ENCODE measurements at places on chromosomes 16 and 17.

DNA sequence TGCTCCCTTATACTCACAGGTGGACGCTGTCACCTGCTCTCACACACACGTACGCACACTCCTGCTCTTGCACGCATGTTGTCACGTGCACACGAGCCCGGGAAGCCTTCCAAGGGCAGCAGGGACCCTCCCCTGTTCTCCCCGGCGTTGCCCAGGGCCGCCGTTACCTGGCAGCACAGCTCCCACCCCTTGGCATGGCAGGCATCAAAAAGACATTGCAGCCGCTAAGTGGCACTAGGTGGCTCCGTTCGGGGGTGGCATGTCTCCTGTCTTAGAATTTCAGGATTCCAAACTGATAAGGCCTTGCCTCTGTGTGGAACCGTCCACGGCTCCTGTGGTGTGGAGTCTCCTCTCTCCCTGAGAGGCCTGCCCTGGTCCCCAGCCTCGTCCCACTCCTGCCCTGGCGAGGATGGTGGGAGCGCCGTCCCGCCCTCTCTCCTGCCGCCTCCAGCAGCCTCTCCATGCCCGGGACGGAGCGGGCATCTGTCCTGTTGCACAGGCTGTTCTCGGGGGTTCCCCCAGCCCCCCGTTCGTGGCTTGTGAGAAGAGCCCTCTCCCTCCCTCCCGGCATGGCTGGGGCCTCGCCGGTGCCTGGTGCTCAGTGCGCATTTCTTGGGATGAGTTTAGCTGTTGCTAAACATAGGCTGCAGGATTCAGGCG lies 126.7 kb upstream of the GSE1 start:
- peak; percentile 39 for DNase-seq

DNA sequence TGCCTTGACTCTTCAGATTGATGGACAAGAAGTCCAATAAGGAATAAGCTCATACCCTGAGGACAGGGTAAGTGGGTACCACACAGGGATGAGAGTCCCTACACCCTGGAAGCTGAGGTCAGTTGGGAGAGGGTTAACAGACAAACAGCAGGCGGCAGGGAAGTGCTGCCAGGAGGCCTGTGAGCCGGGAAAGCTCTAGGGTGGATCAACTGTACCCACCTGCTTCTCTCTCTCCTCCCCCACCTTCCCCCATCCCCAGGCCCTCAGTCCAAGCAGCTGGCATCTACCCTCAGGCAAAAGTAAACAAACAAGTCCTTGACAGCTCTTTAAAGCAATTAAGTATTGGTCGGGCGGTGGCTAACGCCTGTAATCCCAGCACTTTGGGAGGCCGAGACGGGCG lies 20.7 kb upstream of the MYLK3 start:
- DNase-seq = peak; percentile 94

DNA sequence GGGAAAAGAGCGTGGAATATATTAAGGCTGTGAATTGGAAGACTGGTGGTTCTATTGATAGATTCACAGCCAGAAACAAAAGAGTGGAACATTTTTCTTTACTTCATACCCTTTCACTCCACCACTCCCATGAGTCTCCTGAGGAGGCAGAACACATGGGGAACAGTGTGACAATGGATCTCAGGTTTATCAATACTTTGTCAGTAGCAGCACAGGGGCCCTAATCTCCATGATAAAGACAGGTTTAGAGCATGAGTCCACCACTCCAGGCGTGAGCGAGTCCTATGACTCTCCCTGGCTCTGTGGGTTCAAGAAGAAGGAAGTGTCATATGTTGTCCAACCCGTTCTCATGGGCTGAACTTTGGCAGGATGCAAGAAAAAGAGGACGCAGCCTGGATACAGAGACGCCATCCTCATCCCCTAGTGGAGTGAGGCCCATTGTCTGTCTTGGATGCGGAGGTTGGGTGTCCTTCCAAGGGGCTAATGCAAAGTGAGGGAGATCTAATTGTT lies 361.2 kb downstream of the TMEM114 start:
- no peak for DNase-seq

- DNase-seq = no peak
These were observed 6.1 kb upstream of the EIF4A3 start for GRCh38 chr17:80153004-80153403.

DNA sequence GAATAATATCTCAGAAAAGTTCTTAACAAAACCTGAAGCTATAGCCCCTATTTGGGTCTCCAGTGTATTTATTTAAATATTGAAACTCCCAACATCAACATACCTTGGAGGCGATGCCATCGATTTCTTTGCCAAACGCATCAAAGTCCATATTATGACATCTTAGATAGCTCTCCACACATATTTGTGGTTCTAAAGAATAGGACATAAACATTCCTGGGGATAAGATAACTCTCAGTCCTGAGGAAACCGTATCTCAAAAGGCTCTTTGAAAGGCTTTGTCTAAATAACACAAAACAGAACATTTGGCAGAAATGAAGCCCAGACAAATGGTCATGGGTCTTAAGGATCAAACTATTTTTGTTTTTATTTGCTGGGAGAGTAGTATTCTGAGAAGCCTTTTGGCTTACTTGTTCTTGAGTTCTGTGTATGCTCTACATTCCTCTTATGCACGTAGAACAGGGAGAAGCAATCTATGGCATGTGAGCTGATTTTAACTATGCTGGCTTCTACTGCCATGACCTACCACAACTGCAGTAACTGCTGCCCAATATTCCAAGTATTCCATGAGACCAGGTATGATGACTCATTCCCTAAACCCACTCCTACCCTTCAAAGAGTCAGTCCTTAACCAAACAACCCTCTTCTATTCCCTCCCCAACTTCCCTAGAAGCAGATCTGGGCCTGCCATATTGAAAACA lies 279.0 kb upstream of the ZFHX3 start:
- no peak for DNase-seq

GRCh38 chr17:8894202-8894671 lies 26.8 kb upstream of the PIK3R6 start:
- no peak for DNase-seq

DNA sequence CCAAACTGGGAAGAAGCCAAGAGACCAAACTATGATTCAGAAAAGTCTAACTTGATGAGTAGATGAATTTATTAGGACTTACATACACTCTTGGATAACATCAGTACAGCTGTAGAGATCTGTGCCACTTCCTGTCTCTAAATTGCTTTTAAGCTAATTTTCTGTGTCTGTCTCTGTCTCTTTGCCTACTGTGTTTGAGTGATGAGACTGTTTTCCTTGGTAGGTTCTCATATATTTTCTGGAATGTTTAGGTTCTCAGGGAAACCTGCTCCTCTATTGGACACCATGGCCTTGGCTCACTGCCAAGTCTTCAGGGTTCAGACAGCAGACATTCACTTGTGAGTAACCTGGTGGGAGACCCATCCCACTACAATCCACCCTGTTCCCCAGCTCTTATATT lies 103.5 kb upstream of the KIF2B start:
- no peak for DNase-seq

GRCh38 chr16:46801428-46802049 lies 29.4 kb downstream of the C16orf87 start:
- DNase-seq = peak; percentile 21

- no peak for DNase-seq
These were observed 3.4 kb upstream of the ETV4 start for GRCh38 chr17:43549496-43549895.

- DNase-seq = no peak
These were observed 2.1 kb upstream of the UBB start for GRCh38 chr17:16378636-16379282.

DNA sequence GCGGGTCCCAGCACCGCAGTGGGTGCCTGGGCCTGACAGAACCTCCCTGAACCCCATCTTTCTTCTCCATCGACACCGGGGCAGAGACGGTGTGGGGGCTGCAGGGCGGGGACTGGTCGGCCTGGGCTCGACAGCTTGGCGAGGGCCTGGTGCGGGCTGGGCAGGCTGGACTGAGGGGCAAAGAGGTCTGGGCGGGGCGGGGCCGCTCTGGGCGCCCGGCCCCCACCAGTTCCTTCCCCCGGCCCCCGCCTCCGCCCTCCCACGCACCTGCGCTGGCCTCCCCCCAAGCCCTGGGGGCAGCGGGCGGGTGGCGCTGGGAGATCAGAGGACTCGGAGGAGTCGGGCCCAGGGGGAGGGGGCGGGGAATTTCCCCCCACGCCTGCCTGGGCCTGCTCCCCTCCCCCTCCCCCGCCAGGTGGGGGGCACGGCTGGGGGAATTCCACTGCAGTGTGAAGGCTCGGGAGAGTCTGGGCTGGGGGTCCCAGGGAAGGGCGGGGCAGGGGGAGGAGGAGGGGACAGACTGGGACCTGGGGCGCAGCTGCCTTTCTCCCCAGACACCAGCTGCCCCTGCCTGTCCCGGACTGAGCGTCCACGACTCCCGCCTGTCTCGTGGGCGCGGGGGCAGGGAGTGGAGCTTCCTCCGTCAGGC lies 877 bp upstream of the KREMEN2 start:
- DNase-seq = no peak

DNA sequence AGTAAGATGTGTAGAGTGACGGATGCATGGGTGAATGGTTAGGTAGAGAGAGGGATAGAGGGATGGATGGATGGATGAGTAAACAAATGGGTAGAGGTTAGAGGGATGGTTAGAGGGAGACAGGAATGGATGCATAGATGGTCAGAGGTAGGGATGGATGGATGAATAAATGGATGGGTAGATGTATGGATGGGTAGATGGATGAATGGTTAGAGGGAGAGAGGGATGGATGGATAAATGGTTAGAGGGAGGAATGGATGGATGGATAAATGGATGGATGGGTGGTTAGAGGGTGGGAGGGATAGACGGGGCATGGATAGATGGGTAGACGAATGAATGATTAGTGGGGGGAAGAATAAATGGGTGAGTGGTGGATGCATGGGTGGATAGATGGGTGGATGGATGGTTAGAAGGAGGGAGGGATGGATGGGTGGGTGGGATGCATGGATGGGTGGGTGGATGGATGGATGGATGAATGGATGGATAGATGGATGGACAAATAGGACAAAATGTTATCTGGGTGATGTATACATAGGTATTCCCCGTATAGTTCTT lies 29.2 kb upstream of the SNN start:
- DNase-seq = no peak

- DNase-seq = no peak
These were observed 258.6 kb downstream of the NTN1 start for GRCh38 chr17:9279893-9280292.

DNA sequence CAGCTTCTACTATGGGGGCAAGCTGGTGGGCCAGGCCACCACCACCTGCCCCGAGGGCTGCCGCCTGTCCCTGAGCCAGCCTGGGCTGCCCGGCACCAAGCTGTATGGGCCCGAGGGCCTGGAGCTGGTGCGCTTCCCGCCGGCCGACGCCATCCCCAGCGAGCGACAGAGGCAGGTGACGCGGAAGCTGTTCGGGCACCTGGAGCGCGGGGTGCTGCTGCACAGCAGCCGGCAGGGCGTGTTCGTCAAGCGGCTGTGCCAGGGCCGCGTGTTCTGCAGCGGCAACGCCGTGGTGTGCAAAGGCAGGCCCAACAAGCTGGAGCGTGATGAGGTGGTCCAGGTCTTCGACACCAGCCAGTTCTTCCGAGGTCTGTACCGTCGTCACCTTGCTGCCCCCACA lies 19.5 kb downstream of the IRF8 start:
- no peak for DNase-seq

- DNase-seq = no peak
These were observed 306.3 kb downstream of the SLC39A11 start for GRCh38 chr17:72786209-72786608.

- no peak for DNase-seq
These were observed 21.3 kb downstream of the C16orf95 start for GRCh38 chr16:87295661-87296531.

- no peak for DNase-seq
These were observed 82.4 kb downstream of the GSG1L start for GRCh38 chr16:27980919-27981700.

- DNase-seq = no peak
These were observed 7.5 kb downstream of the MYH3 start for GRCh38 chr17:10649602-10650001.

GRCh38 chr17:80080081-80080480 lies 21.3 kb upstream of the GAA start:
- no peak for DNase-seq

- DNase-seq = no peak
These were observed 452.6 kb upstream of the CDH11 start for GRCh38 chr16:65574326-65574966.

- no peak for DNase-seq
These were observed 7.4 kb upstream of the MMP2 start for GRCh38 chr16:55471448-55472097.

Measured in NCI-H1105 (cell line).